ENCODE measurements at places on chromosomes 7 and 10.
A peak's percentile ranks its signal among the peaks of the same experiment; 100 is the strongest.

DNA sequence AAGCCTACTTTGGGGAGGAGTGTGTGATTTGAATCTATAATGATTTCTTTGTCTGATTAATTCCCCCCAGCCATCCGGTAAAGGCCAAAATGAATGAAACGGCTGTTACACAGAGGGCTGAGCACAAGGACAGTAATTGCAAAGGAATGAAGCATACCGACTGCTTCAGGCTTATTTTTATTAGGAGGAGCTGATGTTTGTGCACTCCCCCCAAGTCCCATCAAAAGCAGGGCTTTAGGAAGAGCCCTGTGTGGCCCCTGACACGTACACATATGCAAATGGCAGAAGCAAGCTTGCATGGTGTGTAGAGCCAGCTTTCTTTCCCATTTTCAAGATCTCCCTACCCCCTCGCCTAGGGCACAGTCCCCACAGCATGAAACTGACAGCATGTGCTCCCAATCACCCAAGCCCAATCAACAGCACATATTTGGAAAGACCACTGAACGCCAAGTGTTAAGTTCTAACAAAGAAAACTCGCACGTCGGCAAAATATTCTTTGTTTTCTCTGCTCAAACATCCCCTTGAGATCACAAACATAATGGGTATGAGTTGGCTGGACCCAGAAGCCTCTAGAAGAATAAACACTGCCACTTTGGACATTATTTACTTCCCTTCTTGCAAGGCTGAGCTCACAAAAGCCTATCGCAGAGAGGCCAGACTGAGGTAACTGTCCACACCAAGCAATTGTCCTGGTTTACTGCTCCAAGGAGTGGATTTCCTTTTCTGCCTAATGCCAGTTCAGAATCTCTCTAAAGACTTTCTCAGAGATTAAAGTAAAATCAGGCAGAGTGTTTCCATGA lies 143.0 kb downstream of the CUBN start:
- DNase-seq: no peak

DNA sequence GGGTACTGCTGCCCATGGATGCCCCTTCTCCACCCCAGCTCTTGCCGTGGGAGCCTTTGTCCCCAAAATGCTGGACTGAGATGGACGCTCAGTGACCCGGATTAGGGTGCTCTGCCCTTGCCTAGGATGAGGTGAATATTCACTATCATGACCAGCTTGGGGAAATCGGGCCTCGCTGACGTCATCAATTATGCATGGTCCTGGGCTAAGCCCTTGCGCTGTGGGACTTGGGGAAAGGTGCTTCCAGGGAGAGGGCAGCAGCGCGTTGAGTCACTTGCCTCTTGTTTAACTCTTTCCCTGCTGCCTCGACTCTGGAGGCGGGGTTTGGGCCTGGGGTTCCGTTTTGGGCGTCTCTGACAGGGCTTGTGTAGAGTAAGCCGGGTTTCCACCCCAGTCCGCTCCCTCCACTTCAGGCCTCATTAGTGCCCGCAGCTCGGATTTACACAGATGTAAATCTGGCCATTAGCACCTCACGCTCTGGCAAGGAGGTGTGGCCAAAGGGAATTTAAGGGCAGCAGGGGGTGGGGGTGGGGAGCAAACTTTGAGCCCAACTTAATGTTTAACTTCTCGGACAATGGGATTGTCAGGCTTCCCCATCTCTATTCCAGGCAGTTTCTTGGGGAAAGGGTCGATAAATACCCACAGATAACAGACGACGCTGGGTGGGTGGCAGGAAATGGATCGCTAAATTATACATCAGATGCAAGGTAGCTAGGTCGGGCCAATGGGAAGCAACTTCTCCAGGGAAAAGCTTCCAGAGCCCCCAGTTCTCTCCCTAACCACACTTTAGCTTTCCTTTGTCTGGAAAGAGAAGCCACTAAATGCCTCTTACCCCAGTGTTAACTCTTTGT lies 51.3 kb upstream of the TCF7L2 start:
- peak; percentile 52 for DNase-seq

DNA sequence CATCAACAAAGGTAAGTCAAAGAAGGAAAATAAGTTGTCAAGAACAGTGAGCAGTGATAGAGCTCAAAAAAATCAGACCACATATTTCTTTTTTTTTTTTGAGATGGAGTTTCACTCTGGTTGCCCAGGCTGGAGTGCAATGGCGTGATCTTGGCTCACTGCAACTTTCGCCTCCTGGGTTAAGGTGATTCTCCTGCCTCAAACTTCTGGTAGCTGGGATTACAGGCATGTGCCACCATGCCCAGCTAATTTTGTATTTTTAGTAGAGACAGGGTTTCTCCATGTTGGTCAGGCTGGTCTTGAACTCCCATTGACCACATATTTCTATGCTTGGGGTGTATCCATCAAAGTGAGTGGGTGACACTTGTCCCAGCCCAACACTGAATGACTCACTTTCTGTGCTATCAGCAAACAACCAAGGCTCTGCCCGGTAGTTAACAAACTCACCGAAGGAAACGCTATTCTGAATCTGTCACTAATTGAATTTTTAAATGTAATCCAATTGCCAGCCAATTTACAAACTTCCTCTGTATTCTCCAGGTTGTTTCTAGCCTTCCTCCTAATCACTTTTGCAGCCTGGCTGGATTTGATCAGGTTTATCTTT lies 19.6 kb upstream of the SMNDC1 start:
- DNase-seq: no peak

DNA sequence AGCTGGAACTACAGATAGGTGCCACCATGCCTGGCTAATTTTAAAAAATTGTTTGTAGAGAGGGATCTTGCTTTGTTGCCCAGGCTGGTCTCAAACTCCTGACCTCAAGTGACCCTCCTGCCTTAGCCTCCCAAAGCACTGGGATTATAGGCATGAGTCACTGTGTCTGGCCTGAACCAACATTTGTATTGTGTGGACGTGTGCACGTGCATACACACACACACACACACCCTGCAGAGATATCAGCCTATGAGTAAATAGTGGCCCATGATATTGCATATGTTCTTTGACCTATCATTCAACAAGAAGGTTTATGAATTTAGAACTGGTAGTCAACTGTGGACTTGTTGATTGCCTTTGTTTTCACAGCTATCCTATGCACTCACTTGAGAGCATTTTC lies 161.6 kb downstream of the BAMBI start:
- DNase-seq: no peak

- DNase-seq: no peak
These were observed 70.9 kb downstream of the MYL10 start for GRCh38 chr7:101557978-101558741.

DNA sequence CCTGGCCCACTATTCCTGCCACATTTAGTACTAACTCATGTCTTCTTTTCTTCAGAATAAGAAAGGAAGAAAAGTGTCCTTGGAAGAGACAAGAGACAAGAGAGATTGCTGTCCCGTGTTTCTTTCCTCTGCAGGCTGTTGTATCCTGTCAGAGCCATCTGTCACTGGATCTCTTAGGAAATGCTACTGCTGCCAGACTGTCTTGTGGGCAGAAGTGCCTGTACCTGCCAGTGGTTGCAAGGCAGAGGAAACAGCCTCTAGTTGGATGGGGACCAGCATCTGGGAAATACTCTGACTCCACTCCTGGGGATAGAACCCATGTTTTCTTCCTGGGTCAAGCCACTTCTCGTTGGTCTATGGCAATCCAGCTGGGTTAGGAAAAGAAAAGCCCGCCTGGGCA lies 16.7 kb upstream of the MAP3K8 start:
- DNase-seq: no peak

DNA sequence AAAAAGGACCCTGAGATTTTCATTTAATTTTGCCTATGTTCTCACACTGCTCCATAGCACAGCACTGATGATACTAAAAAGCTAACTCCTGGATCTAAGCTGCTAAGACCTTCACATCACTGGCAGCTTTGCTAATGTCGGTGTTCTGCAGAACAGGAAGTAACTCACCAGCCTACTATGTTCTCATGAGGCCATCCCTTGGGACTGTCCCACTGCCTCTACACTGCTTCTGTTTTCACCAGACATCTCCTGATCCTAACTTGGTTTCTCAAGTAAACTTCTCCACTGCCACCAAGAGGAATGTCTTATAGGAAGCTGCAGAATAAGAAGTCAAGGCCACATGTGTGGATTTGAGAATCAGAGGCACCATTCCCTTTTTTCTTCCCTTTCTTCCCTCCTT lies 15.1 kb downstream of the HTR7 start:
- DNase-seq: no peak

DNA sequence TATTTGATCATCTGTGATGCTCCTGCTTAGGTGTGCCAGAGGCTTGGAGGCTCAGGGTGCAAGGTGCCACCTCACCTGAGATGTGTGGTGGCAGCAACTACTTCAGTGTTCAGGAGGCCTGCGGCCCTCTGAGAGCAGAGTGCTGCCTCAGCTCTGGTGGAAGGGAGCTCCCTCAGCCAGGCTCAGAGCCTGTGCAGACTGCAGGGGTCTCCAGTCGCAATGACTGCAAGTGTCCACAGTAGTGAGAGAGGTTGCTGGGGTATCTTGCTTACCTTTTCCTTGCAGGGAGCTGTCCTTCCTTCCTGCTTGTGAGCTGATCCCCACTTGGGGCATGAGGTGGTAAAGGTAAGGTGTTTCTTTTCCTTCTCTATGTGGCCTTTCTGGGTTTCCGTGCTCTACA lies 131.0 kb upstream of the GAD2 start:
- no peak for DNase-seq

DNA sequence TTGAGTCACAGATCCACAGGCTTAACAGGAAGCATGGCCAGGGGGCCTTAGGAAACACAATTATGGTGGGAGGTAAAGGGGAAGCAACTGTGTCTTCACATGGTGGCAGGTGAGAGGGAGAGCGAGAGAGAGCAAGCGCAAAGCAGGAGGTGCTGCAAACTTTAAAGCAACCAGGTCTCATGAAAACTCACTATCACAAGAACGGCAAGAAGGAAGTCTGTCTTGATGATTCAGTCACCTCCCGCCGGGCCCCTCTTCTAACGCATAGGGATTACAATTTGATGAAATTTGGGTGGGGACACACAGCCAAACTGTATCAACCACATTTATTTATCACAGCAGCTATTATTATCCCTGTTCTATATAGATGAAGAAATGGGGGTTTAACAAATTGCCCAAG lies 201.6 kb downstream of the DPP6 start:
- no peak for DNase-seq

- no peak for DNase-seq
These were observed 4.6 kb upstream of the TWIST1 start for GRCh38 chr7:19121977-19122588.

DNA sequence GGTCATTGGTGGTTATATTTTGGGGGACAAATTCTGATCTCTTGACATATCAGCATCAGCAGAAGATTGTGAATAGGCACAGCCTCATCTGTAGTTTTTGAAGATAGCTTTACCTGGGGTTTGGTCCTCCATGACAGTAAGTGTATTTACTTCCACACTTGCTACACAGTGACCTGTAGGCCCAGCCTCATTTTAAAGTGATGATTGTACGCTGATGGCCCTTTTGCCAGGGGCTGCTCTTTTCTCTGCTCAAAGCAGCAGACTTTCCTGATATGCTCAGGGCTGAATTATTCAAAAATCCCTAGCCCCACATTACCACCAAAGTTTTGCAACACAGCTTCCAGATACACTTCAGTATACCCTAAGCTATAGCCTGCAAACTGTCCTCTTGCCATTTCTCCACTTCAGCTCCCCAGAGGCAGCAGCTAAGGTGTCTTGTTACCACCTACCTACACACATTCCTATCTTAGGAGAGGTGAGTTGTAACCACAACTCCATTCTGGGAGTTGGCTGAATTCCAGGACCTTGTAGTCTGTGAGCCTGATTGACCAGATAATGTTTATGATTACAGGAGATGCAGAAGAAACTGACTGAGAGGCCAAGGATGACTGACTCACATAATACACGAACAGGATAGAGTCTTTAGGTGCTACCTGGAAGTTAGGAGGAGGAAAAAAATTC lies 6.0 kb downstream of the ASB4 start:
- no peak for DNase-seq

GRCh38 chr10:86979296-86979818 lies 11.1 kb downstream of the ADIRF start:
- no peak for DNase-seq

GRCh38 chr7:73811760-73812168 lies 19.0 kb upstream of the CLDN4 start:
- no peak for DNase-seq

GRCh38 chr7:25282194-25282593 lies 53.9 kb upstream of the NPVF start:
- DNase-seq: no peak

GRCh38 chr7:2782565-2782964 lies 61.5 kb downstream of the GNA12 start:
- DNase-seq: no peak

DNA sequence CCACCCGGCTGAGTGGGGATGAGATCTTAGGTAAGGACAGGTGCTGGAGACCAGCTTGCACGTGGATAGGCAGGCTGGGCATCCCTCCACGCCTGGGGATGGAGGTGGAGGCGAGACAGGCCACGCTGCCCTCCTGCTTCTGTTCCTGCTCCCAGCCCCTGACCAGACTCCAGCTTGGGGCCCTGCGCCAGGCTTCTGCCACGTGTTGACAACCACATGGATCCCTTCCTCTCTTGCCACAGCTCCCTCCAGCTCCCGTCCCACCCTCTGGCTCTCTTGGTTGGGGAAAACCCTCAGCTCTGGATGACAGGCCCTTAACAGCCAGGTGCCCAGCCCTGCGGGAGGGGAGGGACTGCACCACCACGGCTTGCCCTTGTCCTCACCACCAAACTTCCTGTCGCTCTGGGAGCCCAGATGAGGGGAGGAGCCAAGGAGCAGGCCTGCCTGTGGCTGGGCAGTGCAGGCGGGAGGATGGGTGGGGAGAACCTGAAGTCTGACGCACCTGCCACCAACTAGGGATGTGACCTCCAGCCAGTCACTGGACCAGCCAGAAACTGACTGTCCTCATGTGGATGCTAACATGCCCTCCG lies 36.0 kb downstream of the KCNH2 start:
- no peak for DNase-seq

DNA sequence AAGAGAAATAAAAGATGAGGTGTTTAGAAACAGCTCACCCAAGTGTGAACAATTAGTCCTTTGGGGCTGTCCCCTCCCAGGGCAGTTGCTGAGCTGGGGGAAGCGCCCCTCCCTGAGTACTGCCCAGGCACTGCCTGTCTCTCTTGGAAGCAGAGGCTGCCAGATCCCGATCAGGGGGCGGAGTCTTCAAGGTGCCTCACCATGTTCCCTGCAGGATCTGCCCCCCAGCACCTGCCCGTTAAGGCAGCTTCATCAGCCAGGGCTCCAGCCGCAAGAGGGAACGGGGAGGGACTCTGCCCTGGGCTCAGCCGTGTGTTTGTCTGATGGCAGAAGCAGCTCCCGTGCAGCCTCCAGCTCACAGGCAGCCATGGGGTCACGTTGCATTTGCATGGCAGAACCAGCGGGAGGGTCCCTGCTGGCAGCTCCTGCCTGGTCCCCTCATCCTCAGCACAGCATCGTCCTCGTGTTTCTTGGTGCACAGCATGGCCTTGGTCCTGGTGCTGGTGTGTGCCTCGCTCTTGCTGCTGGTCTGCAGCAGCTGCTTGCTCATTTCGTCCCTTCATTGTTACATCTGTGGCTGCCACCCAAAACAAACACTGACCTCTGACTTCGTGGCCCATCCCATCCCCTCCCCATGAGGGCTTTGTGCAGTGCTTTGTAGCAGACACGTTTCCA lies 10.7 kb upstream of the DPYSL4 start:
- no peak for DNase-seq
